Gastroesophageal sphincter (tissue), 4 donors: ENCODE measurements at places on chromosomes 1 and 21. TPM values are rescaled to one million over a fixed set of nuclear protein-coding genes. Genes with fewer than 3 reads are reported as not detected.

- peaks cover 14% of the 10 kb centered on the region for H3K4me1 ChIP-seq
- no peaks in the 10 kb centered on the region for H3K36me3 ChIP-seq
- no peak overlapping the region for H3K27ac ChIP-seq
- peaks cover 43% of the 10 kb centered on the region for H3K27me3 ChIP-seq
Measured at GRCh38 chr1:31769720-31770390, 5.7 kb upstream of the ADGRB2 start.

Gene TOE1
- 8.6 TPM for total RNA-seq

Gene SLFNL1
- total RNA-seq = 0.35 TPM

- no peaks in the 10 kb centered on the region for H3K4me1 ChIP-seq
- ATAC-seq = no peak
- no peaks in the 10 kb centered on the region for H3K36me3 ChIP-seq
- H3K27ac ChIP-seq = no peak overlapping the region
- no peak overlapping the region for H3K4me3 ChIP-seq
Measured at GRCh38 chr1:58214674-58215073, 331.9 kb downstream of the OMA1 start.

GRCh38 chr1:61182480-61182879, 100.1 kb downstream of the NFIA start:
- no peaks in the 10 kb centered on the region for H3K36me3 ChIP-seq
- no peaks in the 10 kb centered on the region for H3K27me3 ChIP-seq
- ATAC-seq = no peak
- H3K4me1 ChIP-seq = peaks cover 93% of the 10 kb centered on the region
- peak overlapping the region; percentile 82 for H3K27ac ChIP-seq

GRCh38 chr1:152745289-152745704, 12.5 kb upstream of the KPRP start:
- no peak overlapping the region for H3K27ac ChIP-seq
- no peaks in the 10 kb centered on the region for H3K4me1 ChIP-seq
- no peak for ATAC-seq
- no peaks in the 10 kb centered on the region for H3K36me3 ChIP-seq

Gene MYBPH
- not detected for total RNA-seq

DNA sequence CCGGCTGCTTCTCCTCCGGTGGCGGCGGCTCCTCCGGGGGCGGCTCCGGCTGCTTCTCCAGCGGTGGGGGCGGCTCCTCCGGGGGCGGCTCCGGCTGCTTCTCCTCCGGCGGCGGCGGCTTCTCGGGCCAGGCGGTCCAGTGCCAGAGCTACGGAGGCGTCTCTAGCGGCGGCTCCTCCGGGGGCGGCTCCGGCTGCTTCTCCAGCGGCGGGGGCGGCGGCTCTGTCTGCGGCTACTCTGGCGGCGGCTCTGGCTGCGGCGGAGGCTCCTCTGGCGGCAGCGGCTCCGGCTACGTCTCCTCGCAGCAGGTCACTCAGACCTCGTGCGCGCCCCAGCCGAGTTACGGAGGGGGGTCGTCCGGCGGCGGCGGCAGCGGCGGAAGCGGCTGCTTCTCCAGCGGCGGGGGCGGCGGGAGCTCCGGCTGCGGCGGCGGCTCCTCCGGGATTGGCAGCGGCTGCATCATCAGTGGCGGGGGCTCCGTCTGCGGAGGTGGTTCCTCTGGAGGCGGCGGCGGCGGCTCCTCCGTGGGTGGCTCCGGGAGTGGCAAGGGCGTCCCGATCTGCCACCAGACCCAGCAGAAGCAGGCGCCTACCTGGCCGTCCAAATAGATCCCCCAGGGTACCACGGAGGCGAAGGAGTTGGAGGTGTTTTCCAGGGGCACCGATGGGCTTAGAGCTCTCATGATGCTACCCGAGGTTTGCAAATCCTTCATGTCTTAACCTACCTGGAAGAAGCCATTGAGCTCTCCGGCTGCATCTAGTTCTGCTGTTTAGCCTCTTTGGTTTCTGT, 2.0 kb downstream of the LORICRIN start:
- H3K4me1 ChIP-seq = peaks cover 7% of the 10 kb centered on the region
- H3K27ac ChIP-seq = no peak overlapping the region

- no peak for ATAC-seq
- H3K27me3 ChIP-seq = no peaks in the 10 kb centered on the region
- peaks cover 23% of the 10 kb centered on the region for H3K36me3 ChIP-seq
Measured at GRCh38 chr1:228335406-228336307, 71.0 kb downstream of the TRIM11 start.

Gene ABCG1
- total RNA-seq = 18.5 TPM

Gene CD84
- 6.7 TPM for total RNA-seq

- no peaks in the 10 kb centered on the region for H3K36me3 ChIP-seq
- H3K27me3 ChIP-seq = no peaks in the 10 kb centered on the region
- H3K4me3 ChIP-seq = no peak overlapping the region
- peaks cover 9% of the 10 kb centered on the region for H3K4me1 ChIP-seq
- ATAC-seq = no peak
Measured at GRCh38 chr1:6802893-6803292, 17.6 kb downstream of the CAMTA1 start.

Gene PIGP
- 21.9 TPM for total RNA-seq

GRCh38 chr21:34197561-34197960, 124.2 kb downstream of the MRPS6 start:
- no peak overlapping the region for H3K27ac ChIP-seq
- ATAC-seq = no peak
- no peaks in the 10 kb centered on the region for H3K27me3 ChIP-seq
- H3K4me1 ChIP-seq = peaks cover 19% of the 10 kb centered on the region

Gene PYCR2
- 53.4 TPM for total RNA-seq

- no peak for ATAC-seq
- peaks cover 16% of the 10 kb centered on the region for H3K4me1 ChIP-seq
- peak overlapping the region; percentile 31 for H3K27ac ChIP-seq
- no peaks in the 10 kb centered on the region for H3K36me3 ChIP-seq
Measured at GRCh38 chr1:53949023-53949990, 3.2 kb downstream of the LRRC42 start.

DNA sequence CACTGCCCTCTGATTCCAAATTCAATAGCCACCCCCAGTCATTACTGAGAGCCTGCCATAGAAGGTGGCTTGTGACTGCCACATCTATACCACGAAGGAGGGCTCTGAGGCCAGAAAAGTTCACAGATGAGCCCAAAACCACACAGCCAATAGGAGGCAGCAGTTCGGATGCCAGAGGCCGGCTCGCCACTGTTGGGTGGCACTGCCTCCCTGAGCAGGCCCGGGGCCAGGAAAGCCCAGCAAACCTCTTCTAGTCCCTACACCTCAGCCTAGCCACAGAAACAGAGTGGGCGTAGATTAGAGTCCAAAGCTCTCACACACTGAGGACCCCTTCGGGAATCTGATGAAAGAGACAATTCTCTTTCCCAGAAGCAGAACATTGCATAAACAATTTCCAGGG, 5.9 kb upstream of the CAMK2N1 start:
- no peak overlapping the region for H3K27ac ChIP-seq
- peaks cover 30% of the 10 kb centered on the region for H3K4me1 ChIP-seq
- no peak overlapping the region for H3K4me3 ChIP-seq
- no peak for ATAC-seq

- no peaks in the 10 kb centered on the region for H3K4me1 ChIP-seq
- H3K27ac ChIP-seq = no peak overlapping the region
- no peaks in the 10 kb centered on the region for H3K36me3 ChIP-seq
- H3K27me3 ChIP-seq = no peaks in the 10 kb centered on the region
Measured at GRCh38 chr1:117709249-117709691, 103.4 kb downstream of the TENT5C start.

GRCh38 chr1:196960854-196961253, 16.5 kb upstream of the CFHR5 start:
- H3K36me3 ChIP-seq = no peaks in the 10 kb centered on the region
- H3K4me3 ChIP-seq = no peak overlapping the region
- H3K27me3 ChIP-seq = no peaks in the 10 kb centered on the region
- no peaks in the 10 kb centered on the region for H3K4me1 ChIP-seq
- H3K27ac ChIP-seq = no peak overlapping the region

Gene CHI3L2
- 4.7 TPM for total RNA-seq

- H3K27me3 ChIP-seq = no peaks in the 10 kb centered on the region
- no peak for ATAC-seq
- H3K4me3 ChIP-seq = no peak overlapping the region
- no peaks in the 10 kb centered on the region for H3K4me1 ChIP-seq
- H3K27ac ChIP-seq = no peak overlapping the region
Measured at GRCh38 chr1:56774067-56774609, 45.1 kb downstream of the FYB2 start.

Gene CELF3
- total RNA-seq = not detected

DNA sequence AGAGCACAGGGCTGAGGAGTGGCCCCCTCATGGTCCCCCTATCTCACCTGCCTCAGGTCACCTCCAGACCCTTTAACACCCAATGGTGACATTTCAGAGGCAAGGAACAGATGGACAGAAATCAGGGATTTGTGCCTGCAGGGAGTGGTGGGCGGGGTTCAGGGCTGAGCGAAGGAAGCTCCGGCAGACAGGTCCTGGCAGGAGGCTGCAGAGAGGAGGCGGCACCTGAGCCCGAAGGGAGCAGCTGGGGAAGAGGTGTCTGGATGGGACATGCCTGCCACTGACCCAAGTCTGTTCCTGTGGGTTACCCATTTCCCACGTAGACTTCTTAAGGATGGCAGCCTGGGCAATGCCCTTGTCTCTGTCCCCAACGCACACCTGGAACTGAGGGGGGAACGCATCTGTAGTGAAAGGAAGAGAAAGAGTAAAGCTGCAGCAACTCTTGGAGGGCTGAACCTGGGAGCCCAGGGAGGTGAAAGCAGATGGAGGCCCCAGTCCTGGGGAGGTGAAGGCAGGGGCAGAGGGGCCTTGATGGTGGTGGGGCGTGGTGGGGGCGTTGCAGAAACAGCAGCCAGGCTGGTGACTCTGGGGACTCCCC, 61.6 kb upstream of the ADARB1 start:
- no peaks in the 10 kb centered on the region for H3K36me3 ChIP-seq
- no peak for ATAC-seq
- peaks cover 44% of the 10 kb centered on the region for H3K4me1 ChIP-seq
- H3K27me3 ChIP-seq = no peaks in the 10 kb centered on the region
- peak overlapping the region; percentile 63 for H3K27ac ChIP-seq

GRCh38 chr21:15732996-15733329, 3.2 kb downstream of the USP25 start:
- no peak for ATAC-seq
- no peaks in the 10 kb centered on the region for H3K36me3 ChIP-seq
- H3K4me3 ChIP-seq = no peak overlapping the region
- peak overlapping the region; percentile 29 for H3K27ac ChIP-seq

- no peak overlapping the region for H3K27ac ChIP-seq
- H3K4me1 ChIP-seq = no peaks in the 10 kb centered on the region
Measured at GRCh38 chr1:190717055-190717454, 239.4 kb upstream of the BRINP3 start.
